ENCODE measurements at places on chromosomes 7 and 10.
A peak's percentile ranks its signal among the peaks of the same experiment; 100 is the strongest.

GRCh38 chr7:112220877-112221434, 14.5 kb downstream of the ZNF277 start:
- no peak for DNase-seq

DNA sequence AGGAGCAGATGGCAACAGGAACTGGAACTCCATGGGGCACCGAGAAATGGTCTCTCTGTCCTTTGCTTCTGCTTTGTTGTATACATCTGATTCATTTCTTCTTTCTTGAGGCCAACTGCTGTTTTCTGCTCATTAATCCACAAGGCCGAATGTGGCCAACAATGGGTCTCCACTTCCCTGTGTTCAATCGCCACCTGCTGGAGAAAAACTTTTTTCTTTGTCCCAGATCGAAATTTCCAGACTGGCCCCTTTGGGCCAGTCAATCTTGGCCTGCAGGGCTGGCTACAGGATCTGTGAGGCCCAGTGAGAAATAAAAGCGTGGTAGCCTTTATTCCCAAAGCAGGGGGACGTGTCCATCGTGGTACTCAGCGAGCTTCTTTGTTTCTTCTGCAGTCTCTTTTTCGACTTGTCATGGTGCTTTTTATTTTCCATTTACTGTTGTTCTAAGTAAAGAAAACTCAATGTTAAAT, 58.8 kb downstream of the PARP12 start:
- peak; percentile 68 for DNase-seq

GRCh38 chr10:1299041-1299726, 243.0 kb downstream of the WDR37 start:
- no peak for DNase-seq

DNA sequence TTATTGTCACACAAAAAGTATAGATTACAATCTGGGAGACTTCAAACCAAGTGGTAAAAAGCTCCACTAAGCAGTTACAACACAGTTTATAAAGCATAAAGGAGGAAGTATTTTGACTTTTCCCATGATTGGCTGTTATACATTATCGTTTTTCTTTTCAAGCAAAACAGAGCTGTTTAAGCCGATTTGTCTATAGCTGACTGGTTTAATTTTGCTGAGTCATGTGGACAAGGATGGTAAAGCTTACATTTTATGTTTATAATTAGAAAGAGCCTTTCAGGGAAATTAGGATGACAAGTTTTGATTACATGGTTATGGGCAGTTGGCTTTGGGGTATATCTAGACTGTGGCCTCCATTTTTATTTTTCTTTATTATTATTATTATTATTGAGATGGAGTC, 152.5 kb upstream of the STK17A start:
- DNase-seq = no peak

GRCh38 chr10:4028027-4028471, 243.0 kb upstream of the KLF6 start:
- no peak for DNase-seq
